ENCODE measurements at places on chromosomes 4 and X.

- DNase-seq, result no peak
These were observed 14.5 kb upstream of the ETNPPL start for GRCh38 chr4:108777388-108777787.

DNA sequence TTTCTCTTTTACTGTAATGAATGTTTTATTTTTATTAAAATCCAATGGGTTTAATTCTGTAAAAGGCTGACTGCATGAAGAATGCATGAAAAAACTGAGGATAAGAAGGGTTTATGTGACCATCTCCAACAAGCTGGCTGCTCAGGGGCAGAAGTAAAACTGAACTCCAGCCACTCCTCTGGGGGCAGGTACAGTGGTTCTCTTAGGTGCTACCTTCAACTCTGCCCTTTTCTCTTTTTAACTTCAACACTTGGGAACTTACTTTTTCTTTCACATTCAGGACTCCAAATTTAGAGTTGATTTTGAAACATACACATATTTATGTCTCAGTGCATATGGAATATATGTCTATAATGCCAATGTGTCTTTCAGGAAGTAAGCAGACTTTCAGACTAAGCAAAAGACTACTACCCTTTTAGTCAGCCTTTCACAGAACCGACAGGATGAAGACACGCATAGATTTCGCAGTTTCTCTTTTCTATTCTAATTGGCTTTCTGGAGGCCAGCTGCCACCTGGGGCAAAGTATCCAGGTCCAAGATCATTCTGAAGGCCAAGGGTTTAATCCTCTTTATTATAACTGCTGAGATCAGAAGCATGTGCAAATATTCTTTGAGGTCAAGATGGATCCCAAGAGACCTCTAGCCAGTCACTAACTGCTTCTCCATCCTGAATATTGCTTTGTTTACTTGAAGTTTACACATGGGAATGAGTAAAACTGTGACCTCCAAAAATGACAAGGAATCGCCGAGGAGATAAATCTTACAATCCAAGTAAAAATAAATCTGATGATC is 30.7 kb downstream of the HS3ST1 start:
- DNase-seq, result no peak

DNA sequence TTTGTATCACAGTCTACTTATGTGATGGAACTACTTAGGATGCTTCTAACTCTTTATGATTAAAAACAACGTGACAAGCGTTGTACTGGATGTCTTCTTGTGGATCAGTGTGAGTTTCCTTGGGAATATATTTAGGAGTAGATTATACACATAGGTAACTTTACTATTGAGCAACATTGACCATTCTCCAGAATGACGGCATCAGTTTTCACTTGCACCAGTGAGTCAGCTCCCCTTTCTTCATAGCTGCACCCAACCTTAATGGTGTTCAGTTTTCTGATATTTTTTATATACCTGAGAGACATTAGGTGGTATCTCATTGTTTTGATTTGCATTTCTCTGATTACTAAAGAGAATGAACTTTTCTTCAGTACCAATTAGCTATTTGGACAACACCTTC is 343.9 kb downstream of the ADGRL3 start:
- DNase-seq, result no peak

DNA sequence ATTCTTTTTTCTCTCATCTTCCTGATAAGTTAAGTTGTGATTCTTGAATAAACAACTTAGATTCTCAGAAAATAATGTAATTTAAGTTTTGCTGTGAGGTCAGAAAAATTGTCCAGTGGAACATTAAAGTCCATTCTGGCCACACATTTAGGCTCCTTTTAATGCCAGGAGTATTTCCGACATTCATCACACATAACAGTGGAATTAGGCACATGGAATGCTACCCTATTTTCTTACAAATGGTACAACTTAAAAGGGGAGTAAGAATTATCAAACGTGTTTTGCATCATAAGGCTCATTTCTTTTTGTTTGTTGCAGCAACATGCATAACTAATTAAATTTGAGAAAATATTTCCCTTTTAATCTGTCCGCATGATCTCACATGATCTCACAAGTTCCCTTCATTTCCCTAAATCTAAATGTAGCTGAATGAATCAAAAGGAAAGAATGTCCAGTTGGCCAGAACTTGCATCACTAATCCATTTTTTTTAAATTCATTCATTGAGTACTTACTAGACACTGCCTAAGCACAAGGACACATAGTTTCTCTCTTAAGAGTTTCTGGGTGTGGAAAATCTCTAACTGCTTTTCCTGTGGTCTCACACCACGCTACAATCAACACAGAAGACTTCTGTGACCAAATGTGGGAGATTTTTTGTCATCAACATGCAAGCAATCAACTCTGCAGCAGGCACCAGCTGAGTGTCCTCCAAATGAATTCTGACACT is 22.0 kb downstream of the SPARCL1 start:
- DNase-seq, result no peak

- no peak for DNase-seq
These were observed 7.9 kb upstream of the CBR4 start for GRCh38 chr4:169017971-169018370.

DNA sequence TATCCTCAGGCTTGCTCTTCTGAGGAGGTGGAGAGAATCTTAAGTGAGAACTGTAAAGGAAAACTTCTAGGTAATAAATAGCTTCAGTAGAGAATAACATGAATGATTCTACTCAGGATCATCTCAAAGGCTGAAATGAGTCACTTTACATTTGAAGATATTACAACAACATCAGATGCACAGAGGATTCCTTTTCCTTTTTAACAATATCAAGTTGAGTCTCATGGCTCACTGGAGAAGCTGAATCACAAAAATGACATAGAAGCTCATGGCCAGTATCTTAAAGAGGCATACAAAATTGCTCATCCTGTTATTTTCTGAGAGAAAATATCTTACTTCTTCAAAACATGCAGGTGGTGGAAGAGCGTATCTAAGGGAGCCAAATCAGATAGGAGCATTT is 72.5 kb upstream of the EMCN start:
- no peak for DNase-seq

GRCh38 chr4:823176-823760 is 2.7 kb downstream of the CPLX1 start:
- DNase-seq, result no peak

DNA sequence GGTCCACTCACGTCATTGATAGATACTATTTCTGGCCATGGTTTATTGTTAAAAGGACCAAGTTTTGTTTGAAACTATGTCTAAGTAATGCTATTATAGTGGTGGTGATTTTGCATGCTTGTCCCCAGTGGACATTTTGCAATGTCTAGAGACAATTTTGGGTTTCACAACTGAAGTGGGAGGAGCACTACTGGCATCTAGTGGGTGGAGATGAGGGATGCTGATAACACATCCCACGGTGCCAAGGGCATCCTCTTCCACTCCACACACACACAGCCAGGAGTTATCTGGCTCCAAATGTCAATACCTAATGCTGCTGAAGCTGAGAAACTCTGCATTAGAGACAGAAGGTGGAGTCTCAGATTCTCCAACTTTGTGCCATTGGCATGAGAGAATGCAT is 131.2 kb downstream of the FRMPD4 start:
- peak; percentile 27 for DNase-seq

DNA sequence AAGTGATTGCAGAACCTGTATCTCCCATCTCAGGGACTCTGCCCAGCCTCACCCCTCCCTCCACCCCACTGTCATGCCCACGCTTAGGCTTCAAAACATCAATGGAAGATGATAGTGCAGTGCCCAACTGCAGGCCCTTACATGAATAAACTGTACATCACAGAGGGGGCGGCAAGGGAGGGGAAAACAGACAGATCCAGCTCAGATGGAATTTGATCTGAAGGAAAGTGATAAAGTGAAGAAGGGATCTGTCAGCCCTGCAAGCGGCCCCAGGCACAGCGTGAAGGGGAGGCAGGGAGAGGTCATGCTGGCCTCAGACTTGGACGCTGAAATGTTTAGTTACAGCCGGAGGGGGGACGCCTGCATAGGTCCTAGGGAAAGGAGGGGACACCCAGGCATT is 38.5 kb downstream of the GYG2 start:
- DNase-seq, result no peak

DNA sequence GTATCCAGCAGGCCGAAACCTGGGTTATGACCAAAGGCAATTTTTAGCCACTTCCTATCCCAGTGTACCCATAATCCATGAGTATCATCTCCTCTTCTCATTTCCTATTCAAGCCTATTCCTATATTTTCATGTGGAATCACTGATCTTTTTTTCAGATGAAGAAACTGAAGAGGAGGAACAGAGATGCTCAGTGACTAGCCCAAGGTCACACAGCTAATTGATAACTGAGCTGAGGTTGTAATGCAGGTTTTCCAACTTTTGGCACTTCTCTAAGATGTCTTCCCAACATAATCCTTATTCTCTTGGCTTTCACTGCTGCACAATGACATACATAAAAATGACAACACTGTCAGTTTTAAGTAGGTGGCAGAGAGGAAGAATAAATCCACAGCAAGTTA is 15.3 kb downstream of the GRIA3 start:
- DNase-seq, result no peak

GRCh38 chrX:32421266-32421665 is 790.1 kb downstream of the DMD start:
- DNase-seq, result no peak

- no peak for DNase-seq
These were observed 12.0 kb downstream of the MPP1 start for GRCh38 chrX:154793084-154793795.

DNA sequence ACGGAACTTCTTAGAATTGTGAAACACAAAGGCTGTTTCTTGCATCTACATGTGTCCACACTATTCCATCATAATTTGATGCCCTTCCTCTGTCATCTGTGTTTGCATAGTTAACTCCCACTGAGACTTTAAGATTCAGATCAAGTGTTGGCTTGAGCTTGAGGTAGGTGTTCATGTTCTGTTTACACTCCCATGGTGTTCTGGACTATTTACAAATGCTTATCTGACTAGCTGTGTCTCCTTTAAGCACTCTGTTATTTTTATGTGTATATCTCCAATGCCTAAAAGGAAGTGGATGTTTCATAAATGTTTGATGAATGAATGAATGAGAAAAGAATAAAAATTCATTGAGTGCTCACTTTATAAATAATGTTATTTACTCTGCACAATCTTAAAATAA is 622.7 kb downstream of the RAB28 start:
- no peak for DNase-seq

GRCh38 chr4:677431-678293 is 3.3 kb downstream of the MYL5 start:
- DNase-seq, result no peak

GRCh38 chrX:13599491-13599890 is 30.1 kb downstream of the EGFL6 start:
- no peak for DNase-seq

- DNase-seq, result no peak
These were observed 34.6 kb downstream of the CPLX1 start for GRCh38 chr4:791252-791897.

- DNase-seq, result no peak
These were observed 313.0 kb upstream of the GRID2 start for GRCh38 chr4:91990726-91991125.

DNA sequence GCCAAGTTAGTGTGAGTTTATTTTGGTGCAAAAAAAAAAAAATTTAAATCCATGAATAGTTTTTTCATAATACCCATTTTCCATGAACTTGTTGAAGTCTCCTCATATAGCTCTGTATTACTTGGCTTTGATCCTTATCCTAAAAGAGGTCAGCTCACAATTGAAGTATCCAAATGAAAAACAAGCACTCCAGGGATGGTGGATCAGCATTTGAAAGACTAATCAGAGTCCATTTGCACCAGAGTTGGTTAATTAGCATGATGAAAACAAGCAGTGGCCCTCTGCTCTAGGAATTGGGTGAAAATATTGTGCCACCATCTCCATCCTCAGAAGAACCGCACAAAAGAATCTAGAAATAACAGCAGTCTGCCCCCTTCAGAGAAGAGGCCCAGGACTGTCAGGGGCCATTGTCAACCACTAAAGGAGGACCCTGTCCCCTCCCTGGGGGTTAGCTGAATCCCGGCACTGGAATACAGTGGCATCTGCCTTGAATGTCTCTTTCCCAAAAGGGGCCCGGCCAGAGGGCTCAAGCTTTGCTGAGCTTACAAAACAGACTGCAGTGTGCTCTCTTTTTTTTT is 24.7 kb downstream of the SH3KBP1 start:
- no peak for DNase-seq

GRCh38 chrX:5051831-5052491 is 1176.7 kb downstream of the NLGN4X start:
- DNase-seq, result no peak

- DNase-seq, result no peak
These were observed 449.4 kb upstream of the HTR2C start for GRCh38 chrX:114134465-114134864.

- DNase-seq, result no peak
These were observed 117.8 kb upstream of the EDA2R start for GRCh38 chrX:66756717-66757116.

- DNase-seq, result no peak
These were observed 25.5 kb downstream of the CHST7 start for GRCh38 chrX:46599051-46599560.

DNA sequence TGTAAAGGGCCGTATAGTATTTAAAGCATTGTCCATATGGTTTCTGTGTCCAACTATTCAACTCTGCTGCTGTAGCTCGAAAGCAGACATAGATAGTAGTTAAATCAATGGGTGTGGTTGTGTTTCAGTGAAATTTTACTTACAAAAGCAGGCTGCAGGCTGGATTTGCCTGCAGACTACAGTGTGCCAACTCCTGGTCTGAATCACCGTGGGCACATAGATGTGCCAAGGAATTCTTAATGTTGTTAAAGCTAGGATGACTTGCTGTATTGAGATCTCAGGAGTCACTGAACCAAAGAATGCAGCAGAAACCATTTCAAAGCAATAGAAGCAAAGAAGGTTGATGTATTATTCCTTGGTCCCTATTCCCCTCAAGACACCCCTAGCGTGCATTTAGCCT is 379.0 kb downstream of the STIM2 start:
- no peak for DNase-seq

DNA sequence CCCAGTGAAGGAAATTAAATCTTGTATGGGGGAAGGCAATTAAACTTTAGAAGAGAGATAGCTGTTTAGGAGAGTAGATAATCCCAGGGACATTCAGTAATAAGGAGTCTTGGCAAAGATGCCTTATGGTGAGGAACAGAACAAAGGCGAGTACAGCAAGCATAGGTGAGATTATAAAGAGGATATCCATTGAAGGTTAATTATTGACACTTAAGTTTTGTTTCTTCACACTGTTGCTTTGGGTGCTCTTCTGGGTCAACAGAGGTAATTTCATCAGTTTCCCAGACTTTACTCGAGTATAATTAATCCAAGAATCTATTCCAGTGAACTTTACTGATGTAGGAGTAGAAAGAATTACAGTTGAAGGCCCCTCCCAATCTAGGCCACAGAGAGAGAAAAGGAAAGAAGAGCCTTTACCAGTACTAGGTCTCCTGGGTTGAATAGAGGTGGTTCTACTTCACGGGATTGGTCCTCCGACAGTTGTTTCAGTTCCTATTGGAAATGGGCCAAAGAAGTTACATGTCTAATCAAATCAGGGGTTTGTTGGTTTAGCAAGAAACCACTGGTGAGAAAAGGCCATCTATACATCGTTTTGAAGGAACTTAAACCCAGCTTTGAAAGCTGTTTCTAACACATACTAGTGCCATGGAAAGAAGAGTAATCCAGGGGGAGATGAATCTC is 27.2 kb downstream of the EPGN start:
- no peak for DNase-seq

GRCh38 chr4:121784975-121785374 is 16.1 kb upstream of the EXOSC9 start:
- no peak for DNase-seq
